Stimulated activated CD4-positive, alpha-beta T cell treated with anti-CD3 and anti-CD28 coated beads, Interleukin-2, amount 100 ng/mL, for 48 hours (primary cell): ENCODE measurements at places on chromosomes 16 and 17.

GRCh38 chr17:20074489-20074888 is 65.3 kb downstream of the SPECC1 start:
- DNase-seq: no peak

DNA sequence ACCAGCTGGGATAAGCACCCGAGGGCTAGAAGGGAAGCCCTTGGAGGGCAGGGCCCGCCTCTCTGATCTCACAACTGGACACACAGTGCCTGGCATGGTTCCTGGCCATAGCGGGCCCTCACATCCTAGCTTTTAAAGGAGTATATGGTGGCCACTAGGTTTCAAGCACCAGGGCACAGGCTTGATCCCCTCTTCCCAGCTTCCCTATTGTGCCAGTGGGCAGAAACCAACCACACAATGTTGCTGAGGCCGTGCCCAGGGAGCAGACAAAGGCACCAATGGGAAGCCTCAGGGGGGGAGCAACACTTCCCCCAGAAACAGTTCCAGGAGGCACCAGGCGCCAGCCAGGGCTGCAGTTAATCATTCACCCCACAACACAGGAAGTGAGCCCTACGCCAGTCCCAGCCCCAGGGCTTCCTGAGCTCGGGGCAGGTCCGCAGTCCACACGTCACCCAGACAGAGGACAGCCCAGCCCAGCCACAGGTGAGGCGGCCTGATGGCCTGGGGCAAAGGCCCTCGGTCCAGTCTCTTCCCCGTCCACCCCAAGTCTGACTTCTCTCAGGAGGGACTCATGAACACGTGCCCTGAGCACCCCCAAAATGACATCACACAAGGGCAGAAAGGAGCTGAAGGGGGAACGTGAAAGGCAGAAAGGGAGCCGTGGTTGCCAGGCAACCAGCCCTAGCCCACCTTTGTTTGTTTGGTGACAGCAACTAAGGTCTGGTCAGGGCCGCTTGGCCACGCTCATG is 12.8 kb downstream of the SMIM5 start:
- DNase-seq: no peak

- no peak for DNase-seq
Measured at GRCh38 chr16:85642762-85643358, 29.7 kb downstream of the GSE1 start.

DNA sequence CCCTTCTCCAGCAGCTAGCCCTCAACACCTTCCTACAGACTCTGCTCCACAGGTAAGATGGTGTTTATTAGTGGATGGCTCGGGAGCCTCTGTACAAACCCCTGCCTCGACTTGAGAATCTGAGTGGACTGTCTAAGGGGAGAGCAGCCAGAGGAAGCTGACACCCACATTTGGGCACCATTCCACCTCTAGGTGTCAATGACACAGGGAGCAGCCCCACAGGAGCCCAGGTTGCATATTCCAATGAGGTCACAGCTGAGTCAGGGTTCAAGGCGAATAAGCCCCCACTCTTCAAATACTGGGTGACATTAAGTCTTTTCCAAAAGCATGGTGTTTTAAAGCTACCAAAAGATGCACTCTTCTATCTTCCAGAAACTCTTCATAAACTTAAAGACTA is 31.9 kb downstream of the RANBP10 start:
- DNase-seq: no peak
